ENCODE measurements at places on chromosomes 7 and 10. TPM values are rescaled to one million over a fixed set of nuclear protein-coding genes. Genes with fewer than 3 reads are reported as not detected.

Gene SRPK2
- total RNA-seq: 59.6 TPM

Gene FGF8
- not detected for total RNA-seq

Gene PEX1
- 11.1 TPM for total RNA-seq

Gene CASTOR2
- total RNA-seq: 21.3 TPM

Gene HTR5A
- not detected for total RNA-seq

Gene PTTG1IP2
- total RNA-seq: not detected
